CD8-positive, alpha-beta memory T cell (primary cell): ENCODE measurements at places on chromosomes 7 and 10.
A peak's percentile ranks its signal among the peaks of the same experiment; 100 is the strongest.

- DNase-seq: no peak
Observed at GRCh38 chr10:47443145-47443544, 40.8 kb downstream of the ANXA8 start.

GRCh38 chr10:43093423-43094076 lies 16.7 kb downstream of the RET start:
- no peak for DNase-seq

DNA sequence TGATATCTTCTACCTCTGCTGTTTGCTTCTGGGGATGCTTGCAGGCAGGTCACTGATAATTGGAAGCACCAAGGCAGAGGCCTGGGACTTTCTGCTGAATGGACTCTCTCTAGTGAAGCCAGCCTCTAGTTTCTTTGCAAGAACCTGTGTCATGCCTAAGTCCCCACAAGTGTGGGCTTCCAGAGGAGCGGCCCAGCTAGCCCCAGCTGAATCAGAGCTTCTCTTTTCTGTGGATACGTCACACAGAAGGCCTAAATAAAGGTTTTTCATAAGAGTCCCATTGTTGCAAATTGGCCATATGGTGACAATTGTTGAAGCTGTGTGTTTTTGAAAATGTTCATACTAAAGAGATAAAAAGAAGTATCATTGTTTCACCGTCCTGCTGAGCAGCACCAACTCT lies 6.8 kb upstream of the OPALIN start:
- DNase-seq: no peak

DNA sequence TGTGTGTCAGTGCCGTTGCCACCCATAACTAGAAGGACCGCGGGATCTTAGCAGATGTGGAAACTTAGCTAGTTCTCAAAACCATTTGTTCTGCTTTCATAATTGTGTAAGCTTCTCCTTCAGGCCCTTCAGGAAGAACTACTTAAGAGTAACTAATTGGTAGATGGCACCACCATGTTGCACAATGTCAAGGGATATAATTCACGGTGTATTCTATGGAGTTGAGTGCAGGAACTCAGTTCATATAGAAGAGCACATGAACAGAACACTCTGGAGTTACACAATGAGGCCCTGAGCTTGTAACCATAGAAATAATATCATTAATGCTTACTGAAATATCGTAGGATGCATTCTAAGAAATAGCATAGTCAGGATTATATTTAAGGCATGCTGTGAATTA lies 126.5 kb upstream of the GAD2 start:
- no peak for DNase-seq

- DNase-seq: no peak
Observed at GRCh38 chr7:94304878-94305277, 89.8 kb upstream of the COL1A2 start.

GRCh38 chr7:158753900-158754299 lies 49.3 kb upstream of the NCAPG2 start:
- no peak for DNase-seq

DNA sequence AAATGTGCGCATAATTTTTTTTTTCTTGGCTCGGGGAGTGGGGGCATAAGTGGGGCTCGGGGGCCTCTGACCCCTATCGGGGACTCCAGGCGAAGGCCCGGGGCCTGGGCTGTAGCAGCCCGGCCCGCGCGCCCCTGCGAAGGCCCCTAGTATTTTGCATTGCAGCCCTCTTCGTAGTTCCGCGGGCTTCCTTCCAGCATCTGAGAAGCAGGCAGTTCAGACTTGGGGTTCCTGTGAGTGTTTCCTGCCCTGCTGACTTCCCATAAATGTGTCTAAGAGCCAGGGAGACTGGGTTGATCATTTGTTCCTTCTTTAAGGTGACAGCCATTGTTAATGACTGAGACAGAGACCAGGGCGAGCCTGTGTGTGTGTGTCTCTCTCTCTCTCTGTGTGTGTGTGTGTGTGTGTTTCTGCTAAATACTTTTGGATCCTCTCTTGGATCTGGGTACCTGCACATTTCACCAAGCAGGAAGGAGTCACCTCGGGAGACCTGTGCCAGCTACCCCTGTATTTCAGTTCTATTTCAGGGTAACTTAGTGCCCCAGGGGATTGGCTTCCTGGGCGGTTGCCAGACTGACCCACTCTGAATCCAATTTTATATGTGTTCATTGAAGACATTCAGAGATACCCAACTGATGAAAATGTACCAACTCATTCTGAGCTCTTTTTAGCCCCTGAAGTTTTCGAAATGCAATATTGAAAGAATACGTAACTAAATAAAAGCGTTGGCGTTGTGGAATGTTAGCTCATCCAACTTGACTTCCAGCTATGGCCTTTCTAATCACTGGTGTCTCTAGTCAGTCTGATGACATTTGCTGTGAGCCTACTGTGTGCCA lies 805 bp downstream of the MSRB2 start:
- DNase-seq: peak; percentile 7

DNA sequence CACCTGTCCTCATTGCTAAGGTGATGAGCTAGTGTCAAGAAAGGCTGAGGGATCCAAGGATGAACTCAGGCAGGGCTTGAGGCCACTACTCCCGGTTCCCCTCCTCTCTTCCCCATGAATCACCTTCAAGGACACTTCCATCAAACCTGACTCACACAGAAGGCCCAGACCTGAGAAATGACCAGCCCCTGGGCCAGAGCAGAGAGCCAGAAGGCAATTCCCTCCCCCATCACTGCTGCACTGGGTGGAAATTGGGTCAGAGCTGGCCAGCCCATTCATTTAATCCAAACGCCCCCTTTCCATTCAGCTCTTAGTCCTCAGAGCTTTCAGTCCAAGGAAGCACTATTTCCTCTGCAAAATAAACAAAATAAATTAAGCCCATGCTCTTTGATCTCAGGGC lies 182.0 kb downstream of the KCNMA1 start:
- no peak for DNase-seq

DNA sequence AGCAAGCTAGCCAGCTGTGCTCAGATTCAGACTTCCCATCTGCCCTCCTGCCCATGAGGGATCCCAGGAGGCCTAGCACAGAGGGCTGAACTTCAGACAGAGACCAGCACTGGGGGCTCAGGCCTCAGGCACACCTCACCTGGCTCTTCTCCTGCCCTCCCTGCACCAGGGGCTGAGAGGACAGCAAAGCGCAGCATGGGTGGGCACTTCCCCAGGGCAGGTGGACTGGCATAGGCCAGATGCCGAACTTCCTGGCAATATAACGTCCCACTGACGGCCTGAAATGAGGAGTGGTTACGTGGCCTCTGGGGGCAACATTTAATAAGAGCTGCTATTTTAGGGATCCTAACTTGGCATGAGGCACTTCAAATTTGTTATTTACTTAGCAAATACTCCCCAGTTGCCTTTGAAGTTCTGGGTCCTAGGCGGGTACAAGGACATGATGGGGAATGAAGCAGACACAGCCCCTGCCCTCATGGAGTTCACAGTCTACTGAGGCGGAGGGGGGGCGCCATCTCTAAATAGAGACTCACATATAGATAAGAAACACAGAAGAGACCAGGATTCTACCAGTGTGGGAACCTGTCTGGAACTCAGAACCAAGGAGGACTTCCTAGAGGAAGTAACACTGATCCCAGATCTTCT lies 101.8 kb upstream of the ZMIZ1 start:
- DNase-seq: no peak

DNA sequence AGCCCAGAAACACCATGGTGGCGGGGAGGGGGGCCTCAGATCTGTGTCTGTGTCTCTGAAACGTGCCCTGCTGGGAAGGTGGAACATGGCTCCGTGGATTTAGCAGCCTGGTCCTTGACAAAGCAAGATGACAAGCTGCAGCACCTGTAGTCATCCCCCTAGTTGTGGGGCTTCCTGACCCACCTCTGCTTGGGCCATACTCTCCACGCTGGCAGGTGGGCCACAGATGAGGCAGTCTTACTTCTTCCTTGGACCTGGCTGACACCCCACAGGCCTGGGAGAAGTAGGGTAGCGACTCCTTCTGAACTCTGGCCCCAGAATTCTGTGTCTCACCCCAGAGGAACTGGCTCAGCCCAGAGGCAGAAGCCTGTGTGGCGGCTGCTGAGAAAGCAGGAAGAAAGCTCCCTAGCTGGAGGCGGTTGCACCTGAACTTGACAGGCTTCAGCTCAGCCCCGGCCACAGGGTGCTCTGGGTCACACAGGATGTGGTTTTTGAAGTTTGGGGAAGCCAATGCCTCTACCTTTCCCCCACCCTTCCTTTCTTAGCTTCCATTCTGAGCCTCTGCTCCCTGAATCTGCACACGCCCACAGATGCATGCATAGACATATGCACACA lies 113.9 kb downstream of the ABLIM1 start:
- DNase-seq: peak; percentile 81

DNA sequence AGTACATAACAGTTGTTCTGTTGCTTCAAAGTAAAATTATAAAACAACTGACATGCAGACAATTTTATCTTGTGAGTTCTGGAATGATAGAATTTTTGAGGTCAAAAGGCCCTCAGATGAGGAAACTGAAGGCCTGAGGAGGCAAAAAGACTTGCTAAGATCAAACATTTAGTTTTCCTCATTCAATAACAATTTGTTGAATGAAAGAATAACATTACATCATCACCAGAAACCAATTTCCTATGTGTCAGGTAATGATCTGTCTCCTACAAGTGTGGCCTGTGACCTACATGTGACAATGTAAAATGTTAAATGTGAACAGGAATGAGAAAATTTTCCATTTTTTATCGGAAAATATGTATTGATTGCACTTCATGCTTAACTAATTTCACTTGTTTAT lies 16.6 kb upstream of the ASB4 start:
- no peak for DNase-seq

DNA sequence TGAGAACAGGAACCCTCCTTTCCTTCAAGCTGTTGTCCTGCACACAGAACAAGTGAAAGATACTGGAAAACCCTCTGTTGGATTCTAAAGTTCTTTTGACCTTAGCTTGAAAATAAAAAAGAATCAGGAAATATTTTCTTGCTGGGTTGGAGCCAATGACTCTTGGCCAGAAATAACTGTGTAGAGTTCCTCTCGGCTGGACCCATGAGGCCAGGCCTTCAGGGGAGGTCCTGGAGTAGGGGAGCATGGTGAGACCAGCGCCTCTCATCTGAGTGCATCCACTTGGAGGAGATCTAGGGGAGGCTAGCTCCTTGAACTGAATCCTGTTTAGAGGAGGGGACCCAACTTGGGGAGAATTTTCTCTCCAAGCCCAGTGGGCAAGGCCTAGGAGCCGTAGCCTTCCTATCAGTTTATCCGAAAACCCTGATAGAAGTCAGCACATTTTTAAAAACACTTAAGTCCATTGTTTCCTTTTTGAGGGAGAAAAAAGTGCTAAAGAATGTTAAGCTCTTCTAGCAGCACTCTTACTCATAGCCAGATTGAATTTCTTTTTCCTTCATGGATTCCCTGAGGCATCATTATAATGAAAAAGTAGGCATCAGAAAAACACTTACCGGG lies 635.7 kb upstream of the ANKRD30A start:
- DNase-seq: no peak

- DNase-seq: peak; percentile 61
Observed at GRCh38 chr10:92747600-92747999, 57.8 kb downstream of the HHEX start.

DNA sequence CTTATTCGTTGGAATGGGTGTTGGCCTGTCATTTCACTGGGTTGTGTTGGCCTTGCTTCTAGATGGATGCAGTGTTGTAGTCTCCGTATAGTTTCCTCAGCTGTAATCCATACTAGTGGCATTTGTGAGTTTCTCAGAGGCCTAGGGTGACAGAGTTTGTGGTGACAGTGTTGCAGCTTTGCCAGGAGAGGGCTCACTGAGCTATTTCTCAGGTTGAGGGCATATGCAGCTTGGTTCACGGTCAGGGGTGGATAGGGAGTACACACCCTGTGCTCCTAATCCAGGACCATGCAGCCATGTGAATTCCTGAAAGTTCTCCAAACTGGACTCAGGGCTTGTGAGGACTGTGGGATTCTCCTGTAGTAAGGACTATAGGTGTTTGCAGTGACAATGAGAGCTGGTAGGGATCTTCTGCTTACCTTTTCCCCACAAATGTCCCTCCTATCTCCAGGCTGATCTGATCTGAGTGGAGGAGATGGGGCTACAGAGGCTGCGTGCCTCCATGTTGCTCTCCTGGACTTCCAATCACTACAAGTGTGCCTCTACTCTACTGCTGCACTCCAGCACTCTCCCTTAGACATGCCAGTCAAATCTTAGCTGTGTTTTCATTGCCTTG lies 229.0 kb downstream of the STK31 start:
- no peak for DNase-seq

GRCh38 chr10:43336641-43337318 lies 34.7 kb upstream of the FXYD4 start:
- DNase-seq: no peak

GRCh38 chr7:149070372-149071125 lies 20.0 kb downstream of the ZNF786 start:
- no peak for DNase-seq

DNA sequence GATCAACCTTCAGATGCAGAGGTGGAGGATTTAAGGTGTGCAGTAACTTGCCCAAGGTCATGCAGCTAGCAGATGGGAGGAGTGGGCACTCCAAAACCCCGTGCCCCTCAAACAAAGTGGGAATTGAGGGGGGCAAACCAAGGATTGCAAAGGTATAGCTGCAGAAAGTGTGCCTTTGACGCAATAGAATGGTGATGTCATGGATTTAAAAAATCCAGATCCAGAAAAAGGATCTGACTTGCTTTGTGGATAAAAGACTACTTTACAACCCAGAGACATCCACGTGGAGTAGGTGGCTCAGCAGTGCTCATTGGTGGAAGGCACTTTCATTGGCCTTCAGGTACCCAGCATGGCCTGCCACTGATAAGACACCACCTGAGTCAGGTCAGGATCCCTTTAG lies 15.7 kb upstream of the ADRB1 start:
- no peak for DNase-seq

DNA sequence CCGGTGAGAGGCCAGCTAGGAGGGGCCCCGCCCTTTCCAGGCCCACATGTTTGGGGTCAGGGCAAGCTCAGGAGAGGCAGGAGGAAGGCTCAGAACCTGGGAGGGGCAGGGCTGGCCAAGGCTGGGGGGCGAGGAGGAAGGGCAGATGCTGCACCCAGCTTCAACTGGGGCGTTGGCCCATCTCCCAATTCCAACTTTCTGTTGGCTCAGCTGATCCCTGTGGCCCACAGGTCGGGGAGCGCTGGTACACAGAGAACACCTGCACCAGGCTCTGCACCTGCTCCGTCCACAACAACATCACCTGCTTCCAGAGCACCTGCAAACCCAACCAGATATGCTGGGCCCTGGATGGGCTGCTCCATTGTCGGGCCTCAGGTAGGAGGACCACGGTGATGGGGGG lies 40.1 kb downstream of the ZAN start:
- no peak for DNase-seq

GRCh38 chr7:31850601-31851000 lies 163.6 kb downstream of the PPP1R17 start:
- no peak for DNase-seq

- DNase-seq: no peak
Observed at GRCh38 chr10:25157650-25158049, 17.2 kb upstream of the GPR158 start.

- no peak for DNase-seq
Observed at GRCh38 chr7:159158125-159158887, 13.6 kb upstream of the VIPR2 start.

DNA sequence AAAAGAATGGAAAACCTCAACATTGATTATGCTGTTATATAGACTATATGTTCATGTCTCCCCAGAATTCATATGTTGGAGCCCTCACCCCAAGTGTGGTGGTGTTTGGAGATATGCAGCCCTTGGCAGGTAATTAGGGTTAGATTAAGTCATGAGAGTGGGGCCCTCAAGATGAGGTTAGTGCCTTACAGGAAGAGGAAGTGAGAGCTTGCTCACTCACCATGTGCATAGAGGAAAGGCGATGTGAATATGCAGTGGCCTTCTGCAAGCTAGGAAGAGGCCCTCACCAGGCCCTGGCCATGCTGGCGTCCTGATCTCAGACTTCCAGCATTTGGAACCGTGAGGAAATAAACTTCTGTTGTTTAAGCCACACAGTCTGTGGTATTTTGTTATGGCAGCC lies 14.8 kb downstream of the ZNF33A start:
- DNase-seq: no peak
